Aorta (tissue), 5 donors: ENCODE measurements at places on chromosomes 16 and 17. TPM values are rescaled to one million over a fixed set of nuclear protein-coding genes. Genes with fewer than 3 reads are reported as not detected.

The CCL18 gene
- total RNA-seq, result 5.6 TPM

The CBLN1 gene
- 1.2 TPM for total RNA-seq

The BCL6B gene
- 16.4 TPM for total RNA-seq

The KCNH4 gene
- 0.15 TPM for total RNA-seq

The MAP2K6 gene
- 6.4 TPM for total RNA-seq

The RHBDL3 gene
- 0.29 TPM for total RNA-seq

The ABCC6 gene
- 0.36 TPM for total RNA-seq

The TLCD1 gene
- 0.90 TPM for total RNA-seq

The BOLA2 gene
- 4.2 TPM for total RNA-seq

The CFAP52 gene
- total RNA-seq, result not detected

The KRTAP4-5 gene
- total RNA-seq, result not detected

The KRTAP2-2 gene
- not detected for total RNA-seq

The KIAA0513 gene
- 15.1 TPM for total RNA-seq

The HOXB9 gene
- total RNA-seq, result 0.39 TPM

The CDH3 gene
- total RNA-seq, result 0.81 TPM

The SAMD14 gene
- total RNA-seq, result 9.3 TPM

The KRT37 gene
- total RNA-seq, result not detected

The RNF222 gene
- not detected for total RNA-seq

The TVP23A gene
- total RNA-seq, result 5.6 TPM

The MPP3 gene
- 15.7 TPM for total RNA-seq

The ZNF597 gene
- total RNA-seq, result 3.2 TPM

The RAMP2 gene
- 77.7 TPM for total RNA-seq

The RNU2-1 gene
- 2,414 TPM for total RNA-seq

The PRAC2 gene
- total RNA-seq, result not detected

The DNAI2 gene
- not detected for total RNA-seq

The RASL10B gene
- total RNA-seq, result 3.5 TPM

The METRNL gene
- total RNA-seq, result 126 TPM

The SMIM36 gene
- not detected for total RNA-seq

The ACSM3 gene
- total RNA-seq, result 1.1 TPM

The PIPOX gene
- total RNA-seq, result 2.1 TPM

The TMEM235 gene
- not detected for total RNA-seq

The CTRB1 gene
- total RNA-seq, result 6.8 TPM

The C16orf54 gene
- 2.6 TPM for total RNA-seq

The TP53TG3F gene
- total RNA-seq, result not detected

The TMEM132E gene
- total RNA-seq, result 0.29 TPM

The CLEC19A gene
- not detected for total RNA-seq

The CIBAR2 gene
- total RNA-seq, result 0.57 TPM

The HBQ1 gene
- total RNA-seq, result not detected

The GRB7 gene
- total RNA-seq, result 0.42 TPM

The SLC16A5 gene
- 5.6 TPM for total RNA-seq

The GPR179 gene
- total RNA-seq, result not detected

The NPIPB9 gene
- total RNA-seq, result 2.8 TPM

The ACAP1 gene
- total RNA-seq, result 21.8 TPM

The TBC1D3 gene
- not detected for total RNA-seq

The CD19 gene
- 0.63 TPM for total RNA-seq
